ENCODE measurements at places on chromosomes 11 and 22. TPM values are rescaled to one million over a fixed set of nuclear protein-coding genes. Genes with fewer than 3 reads are reported as not detected.
A peak's percentile ranks its signal among the peaks of the same experiment; 100 is the strongest.

GRCh38 chr22:48937032-48937639 is 890.5 kb downstream of the BRD1 start:
- DNase-seq: no peak

DNA sequence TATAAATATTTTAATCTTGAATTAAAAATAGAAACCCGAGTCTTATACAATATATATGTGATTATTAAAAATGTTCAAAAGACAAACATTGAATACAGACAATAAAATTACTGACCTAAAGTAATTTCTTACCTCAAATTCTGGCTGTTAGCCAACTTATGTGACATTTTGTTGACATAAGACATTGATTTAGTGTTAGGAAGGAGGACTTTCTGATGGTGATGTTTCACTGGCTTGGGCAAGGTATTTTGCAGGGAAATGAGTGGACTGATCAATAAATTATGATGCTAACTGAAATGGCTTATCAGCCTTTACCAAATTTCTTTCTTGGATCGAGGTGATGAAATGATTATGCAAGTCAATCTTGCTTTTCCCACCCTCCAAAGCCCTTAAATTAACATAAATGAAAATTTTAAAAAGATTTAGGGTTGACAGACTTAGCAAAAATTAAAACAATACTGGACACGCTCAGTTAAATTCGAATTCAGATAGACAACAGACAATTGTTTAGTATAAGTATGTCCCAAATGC is 33.2 kb upstream of the FZD4 start:
- no peak for DNase-seq

BTBD18 gene
- total RNA-seq: not detected

- DNase-seq: no peak
Observed at GRCh38 chr11:3738723-3739122, 58.6 kb downstream of the NUP98 start.

GRCh38 chr11:10727146-10727851 is 23.7 kb upstream of the CTR9 start:
- no peak for DNase-seq

DNA sequence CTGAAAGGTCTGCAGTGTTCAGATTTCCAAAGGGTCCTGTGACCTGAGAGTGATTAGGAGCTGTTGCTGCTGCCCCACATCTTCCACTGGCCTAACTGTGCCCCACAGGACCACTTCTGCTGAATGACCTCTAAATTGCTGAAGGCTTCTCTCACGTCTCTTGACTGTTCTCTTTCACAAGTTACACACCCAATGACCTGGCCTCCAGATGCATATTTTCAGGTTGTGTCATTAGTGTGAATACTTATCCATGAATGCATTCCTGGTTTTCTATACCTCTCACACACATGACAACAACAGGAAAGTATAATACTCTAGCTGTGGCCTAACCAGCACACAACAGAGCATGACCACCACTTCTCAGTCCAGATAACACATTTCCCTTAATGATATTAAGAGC is 15.4 kb downstream of the PRR14L start:
- DNase-seq: no peak

- peak; percentile 56 for DNase-seq
Observed at GRCh38 chr11:45045683-45046471, 95.2 kb upstream of the TP53I11 start.

MICAL2 gene
- total RNA-seq: 207 TPM

DNA sequence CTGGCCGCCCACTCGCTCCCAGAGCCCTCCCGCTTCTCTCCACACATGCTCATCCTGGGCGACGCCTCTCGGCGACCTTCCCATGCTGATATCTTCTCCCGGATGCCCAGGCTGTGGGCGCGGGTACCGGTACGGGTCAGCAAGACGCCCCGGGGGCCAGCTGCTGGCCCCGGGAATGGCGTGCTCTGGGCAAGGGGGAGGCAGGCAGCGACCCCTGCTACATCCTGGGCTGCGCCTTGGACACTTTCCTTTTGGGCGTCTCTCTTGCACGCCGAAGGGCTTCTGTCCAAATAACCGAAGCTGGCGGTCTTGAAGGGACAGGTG is 48.1 kb downstream of the RPL27A start:
- DNase-seq: no peak

SLC37A2 gene
- total RNA-seq: 0.76 TPM

- no peak for DNase-seq
Observed at GRCh38 chr11:124722176-124722575, 17.6 kb upstream of the NRGN start.

ASPHD2 gene
- 10.5 TPM for total RNA-seq

MN1 gene
- 0.05 TPM for total RNA-seq

- no peak for DNase-seq
Observed at GRCh38 chr11:61158691-61159381, 2.4 kb downstream of the VPS37C start.

- no peak for DNase-seq
Observed at GRCh38 chr11:65008016-65008415, 5.9 kb upstream of the ARL2 start.

TMPRSS13 gene
- 1.7 TPM for total RNA-seq

EFCAB6 gene
- 0.56 TPM for total RNA-seq

PATE4 gene
- not detected for total RNA-seq

GRCh38 chr11:74380746-74381439 is 17.3 kb downstream of the PGM2L1 start:
- DNase-seq: no peak

OR56A1 gene
- total RNA-seq: not detected

- DNase-seq: no peak
Observed at GRCh38 chr11:11500744-11501487, 120.9 kb downstream of the GALNT18 start.

GAS2 gene
- 1.3 TPM for total RNA-seq

ANGPTL5 gene
- not detected for total RNA-seq

CLTCL1 gene
- 1.2 TPM for total RNA-seq

GRCh38 chr22:20175597-20175900 is 24.7 kb upstream of the CCDC188 start:
- no peak for DNase-seq

- DNase-seq: no peak
Observed at GRCh38 chr11:65212226-65212801, 30.6 kb downstream of the CAPN1 start.

DNA sequence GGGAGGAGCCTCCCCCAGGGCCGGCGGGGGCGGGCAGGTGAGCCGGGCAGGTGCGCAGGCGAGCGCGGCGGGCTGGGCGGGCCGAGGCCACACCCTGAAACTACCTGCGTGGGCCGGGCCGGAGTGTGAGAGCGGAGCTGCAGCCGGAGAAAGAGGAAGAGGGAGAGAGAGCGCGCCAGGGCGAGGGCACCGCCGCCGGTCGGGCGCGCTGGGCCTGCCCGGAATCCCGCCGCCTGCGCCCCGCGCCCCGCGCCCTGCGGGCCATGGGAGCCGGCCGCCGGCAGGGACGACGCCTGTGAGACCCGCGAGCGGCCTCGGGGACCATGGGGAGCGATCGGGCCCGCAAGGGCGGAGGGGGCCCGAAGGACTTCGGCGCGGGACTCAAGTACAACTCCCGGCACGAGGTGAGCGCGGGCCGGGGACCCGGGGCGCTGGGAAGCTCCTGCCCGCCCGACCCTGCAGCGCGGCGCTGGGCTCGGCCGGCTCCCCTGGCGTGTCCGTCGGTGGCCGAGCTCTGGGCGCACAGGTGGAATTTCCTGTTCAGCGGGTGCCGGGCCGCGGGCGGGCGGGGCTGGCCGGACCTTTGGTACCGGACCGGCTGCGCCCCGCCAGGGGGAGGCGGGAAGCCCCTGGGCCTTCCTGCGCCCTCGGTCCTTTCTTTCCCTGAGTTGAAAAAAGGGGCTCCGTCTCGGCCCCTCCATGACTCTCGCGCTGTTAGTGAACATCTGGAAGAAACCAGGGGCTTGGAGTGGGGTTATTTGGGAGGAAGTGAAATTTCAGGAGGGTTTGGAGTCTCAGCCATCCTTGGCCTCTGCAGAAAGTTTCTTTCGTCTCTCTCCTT is at the start of gene ST14:
Gene ST14 (plus strand): TSS at position 126 of the 841 bp plus-strand sequence. CDS start 198 bp downstream, at position 324.
- no peak for DNase-seq

DNA sequence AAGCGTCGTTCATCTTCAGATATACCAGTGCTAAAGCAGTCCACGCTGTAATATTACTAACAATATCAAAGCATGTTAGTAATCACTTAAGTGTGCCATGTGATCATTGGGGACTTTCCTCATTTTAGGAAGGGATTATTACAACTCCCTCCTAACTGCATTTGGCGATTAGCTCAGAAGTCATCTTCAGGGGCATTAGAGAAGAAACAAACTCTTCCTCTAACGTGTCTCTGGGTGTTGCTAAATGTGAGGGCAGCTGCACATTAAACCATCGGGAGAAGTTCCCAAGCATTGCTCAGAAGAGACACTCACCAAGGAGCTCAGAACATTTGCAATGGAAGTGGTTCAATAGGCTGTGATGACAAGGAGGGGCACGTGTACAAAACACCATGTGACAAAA is 17.2 kb downstream of the TESMIN start:
- no peak for DNase-seq

DNA sequence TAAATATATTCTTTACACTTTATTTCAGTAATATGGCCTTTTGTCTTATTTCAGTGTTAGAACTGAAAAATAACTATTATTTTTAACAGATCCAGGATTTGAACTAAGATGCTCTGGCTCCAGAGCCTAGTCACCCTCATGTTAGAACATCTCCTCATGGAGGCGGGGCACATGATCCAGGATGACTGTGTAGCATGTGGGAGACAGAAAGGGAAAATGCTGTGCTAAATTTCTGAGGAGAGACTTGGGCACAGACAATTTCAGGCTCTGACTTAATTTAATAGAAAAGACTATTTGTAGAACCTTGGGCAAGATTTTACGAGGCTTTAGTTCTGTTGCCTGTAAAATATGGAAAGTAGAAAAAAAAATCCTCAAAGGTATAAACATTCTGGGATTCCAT is 24.1 kb downstream of the CTSC start:
- no peak for DNase-seq

RIMBP3C gene
- 0.33 TPM for total RNA-seq

RAG1 gene
- 0.37 TPM for total RNA-seq

SLC5A12 gene
- not detected for total RNA-seq
